Ammon's horn (tissue), 1 donor: ENCODE measurements at places on chromosomes 12 and 14.

GRCh38 chr12:7108796-7109571 lies at the start of gene C1RL:
C1RL (minus strand) TSS chr12:7109214; CDS start chr12:7109180, 34 bp downstream.
- DNase-seq: peak; percentile 75

- no peak for DNase-seq
Measured at GRCh38 chr14:49858383-49858782, 5.8 kb upstream of the NEMF start.

DNA sequence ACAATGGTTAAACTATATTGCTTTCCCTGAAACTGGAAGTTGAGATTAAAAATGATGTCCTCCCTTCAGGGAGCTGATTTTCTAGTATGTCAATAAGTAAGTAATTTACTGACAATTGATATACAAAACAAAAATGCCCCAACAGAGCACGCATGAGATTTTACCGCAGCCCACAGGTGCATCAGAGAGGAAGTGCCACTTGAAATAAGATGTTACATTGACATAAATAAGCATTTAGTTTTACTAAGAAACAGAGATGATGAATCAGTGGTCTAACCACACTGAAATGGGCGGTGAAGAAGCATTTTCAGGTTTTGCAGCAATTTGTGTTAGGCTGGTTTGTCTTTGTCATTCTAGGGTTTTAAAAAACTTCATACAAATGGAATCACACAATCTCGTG lies 8.8 kb upstream of the CLECL1 start:
- no peak for DNase-seq

- DNase-seq: no peak
Measured at GRCh38 chr12:9673404-9674225, 4.1 kb downstream of the CLEC2D start.

DNA sequence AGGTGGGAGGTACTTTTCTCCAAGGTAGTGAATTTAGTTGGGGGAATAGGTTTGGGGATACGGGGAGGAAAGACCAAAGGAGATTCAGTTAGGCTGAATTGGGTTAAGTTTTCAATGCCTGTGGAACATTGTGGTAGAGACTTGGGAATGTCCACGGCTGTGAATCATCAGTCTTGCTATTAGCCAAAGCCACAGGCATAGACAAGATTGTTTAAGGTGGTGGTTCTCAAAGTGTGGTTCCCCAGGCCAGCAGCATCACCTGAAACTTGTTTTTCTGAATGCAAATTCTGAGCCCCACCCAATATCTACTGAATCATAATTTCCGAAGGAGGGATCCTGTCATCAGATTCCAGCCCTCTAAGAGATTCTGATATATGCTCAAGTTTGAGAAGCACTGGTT lies 316.2 kb downstream of the EGLN3 start:
- DNase-seq: no peak

DNA sequence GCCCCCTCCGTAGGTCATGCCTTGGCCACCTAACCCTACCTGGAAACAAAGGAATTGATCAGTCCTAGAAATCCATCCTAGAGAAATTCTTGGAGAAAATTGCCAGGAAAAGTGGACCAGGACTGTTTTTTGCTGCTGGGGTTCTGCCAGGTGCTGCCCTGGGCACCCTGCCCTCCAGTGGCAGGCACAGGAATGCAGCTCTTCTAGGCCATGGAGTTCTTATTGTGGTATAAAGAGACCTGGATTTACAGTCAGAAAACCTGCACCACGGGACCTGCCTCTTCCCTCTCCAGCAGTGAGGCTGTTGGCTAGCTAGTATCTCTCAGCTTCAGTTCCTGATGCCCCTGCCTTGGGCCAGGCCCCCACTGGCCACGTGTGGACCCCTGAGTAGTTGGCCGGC lies 59.7 kb downstream of the SLC24A4 start:
- DNase-seq: no peak

DNA sequence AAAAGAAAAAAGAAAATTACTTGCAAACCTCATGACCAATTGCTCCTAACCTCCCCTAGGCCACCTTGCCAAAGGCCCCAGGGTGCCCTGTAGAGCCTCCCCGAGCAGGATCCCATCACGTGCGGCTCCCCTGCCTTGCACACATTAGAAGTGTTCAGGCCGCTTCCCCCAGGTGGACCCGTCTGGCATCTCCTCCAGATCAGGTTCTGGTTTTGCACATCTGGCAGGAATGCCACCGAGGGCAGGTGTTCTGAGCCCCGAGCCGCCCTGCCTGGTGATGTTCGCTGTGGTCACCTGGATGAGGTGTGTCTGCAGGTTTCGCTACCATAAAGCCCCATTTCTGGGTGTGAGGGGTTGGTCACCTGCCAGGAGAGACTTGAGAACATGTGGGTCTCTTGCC lies 19.3 kb downstream of the MMP17 start:
- no peak for DNase-seq

DNA sequence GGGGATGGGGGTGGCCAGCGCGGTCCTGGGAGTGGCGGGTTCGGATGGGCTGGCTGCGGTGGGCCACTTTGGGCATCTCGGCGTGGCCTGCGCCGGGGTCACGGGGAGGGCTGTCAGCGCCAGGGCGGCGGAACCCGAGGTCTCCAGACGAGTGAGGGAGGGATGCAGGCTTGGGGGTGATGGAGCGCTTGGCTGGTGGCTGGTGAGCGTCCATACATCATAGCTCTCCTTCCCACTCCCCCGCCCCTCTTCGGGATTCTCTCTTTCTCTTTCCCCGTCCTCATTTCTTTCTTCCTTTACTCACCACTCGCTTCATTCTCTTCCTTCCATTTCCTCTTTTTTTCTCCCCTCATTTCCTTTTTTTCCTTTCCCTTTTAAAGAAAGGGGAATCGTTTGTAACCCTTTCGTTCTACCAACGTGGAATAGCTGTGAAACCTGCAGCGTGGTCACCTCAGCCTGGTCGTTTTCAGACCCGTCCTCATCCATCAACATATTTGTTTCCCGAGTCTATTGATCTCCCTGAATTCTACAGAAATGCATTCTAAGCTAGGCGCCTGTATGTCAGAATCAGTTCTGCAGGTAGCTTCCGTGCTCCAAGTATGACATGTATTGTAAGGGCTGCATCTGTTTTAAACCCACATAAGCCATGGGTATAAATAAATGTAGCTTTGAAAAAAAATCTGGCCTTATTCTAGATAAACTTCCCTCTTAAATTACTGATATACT lies 260.3 kb upstream of the E2F7 start:
- no peak for DNase-seq

DNA sequence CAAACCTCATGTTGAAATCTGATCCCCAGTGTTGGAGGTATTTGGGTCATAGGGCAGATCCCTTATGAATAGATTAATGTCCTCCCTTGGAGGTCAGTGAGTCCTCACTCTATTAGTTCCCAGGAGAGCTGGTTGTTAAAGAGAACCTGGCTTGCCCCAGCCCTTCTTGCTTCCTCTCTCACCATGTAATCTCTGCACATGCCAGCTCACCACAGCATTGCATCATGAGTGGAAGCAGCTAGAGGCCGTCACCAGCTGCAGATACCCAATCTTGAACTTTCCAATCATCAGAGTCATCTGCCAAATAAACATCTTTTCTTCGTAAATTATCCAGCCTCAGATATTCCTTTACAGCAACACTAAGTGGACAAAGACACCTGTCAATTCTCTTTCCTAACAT lies 161.8 kb upstream of the IGF1 start:
- no peak for DNase-seq

GRCh38 chr12:75917715-75918114 lies 113.9 kb downstream of the PHLDA1 start:
- DNase-seq: no peak

- DNase-seq: no peak
Measured at GRCh38 chr14:103126873-103127304, 3.6 kb downstream of the TNFAIP2 start.
